NCI-H187 (cell line): ENCODE measurements at places on chromosomes 11 and 22.

DNA sequence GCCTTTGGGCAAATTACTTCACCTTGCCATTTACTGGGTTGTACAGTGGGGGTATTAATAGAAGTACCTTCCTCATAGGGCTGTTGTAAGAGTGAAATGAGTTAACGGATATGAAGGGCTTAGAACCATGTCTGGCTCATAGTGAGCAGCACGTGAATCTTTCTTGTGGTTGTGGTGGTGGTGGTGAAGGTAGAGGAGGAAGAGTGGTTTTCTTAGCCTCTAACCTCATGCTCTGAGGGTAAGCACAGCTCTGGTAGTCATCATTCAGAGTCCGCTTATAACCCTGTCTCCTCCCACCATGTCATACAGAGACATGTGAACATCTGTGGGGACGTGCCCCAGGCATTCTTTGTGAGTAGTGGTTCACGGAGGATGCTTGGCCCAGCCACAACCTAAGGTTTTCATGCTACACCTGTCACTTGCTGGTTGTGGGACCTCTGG, 43.6 kb downstream of the TEAD1 start:
- DNase-seq: no peak

GRCh38 chr22:21443057-21443734, 24.0 kb upstream of the TMEM191C start:
- DNase-seq: no peak

GRCh38 chr11:119908573-119908904, 179.5 kb upstream of the NECTIN1 start:
- no peak for DNase-seq

GRCh38 chr22:46066691-46067090, 83.6 kb upstream of the PPARA start:
- DNase-seq: no peak

DNA sequence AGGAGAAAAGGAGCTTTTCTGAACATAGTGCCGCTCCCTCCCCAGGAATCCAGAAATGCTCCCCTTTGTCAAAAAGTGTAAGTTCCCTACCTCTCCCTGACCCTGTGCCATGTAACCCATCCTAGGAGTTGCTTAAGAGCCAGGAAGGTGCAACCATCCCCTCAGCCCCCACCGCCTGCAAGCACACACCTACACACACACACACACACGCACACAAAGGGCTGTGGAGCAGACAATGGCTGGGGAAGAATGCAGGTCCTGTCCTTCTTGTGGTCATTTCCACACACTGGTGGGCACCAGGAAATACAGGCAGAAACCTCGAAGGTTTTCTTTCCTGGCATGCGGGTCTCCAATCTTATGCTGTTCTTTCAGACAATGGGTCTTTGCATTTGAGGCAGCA, 1.2 kb downstream of the P2RX3 start:
- no peak for DNase-seq
